Muscle of leg (tissue), 16 donors: ENCODE measurements at places on chromosomes 5 and 9. TPM values are rescaled to one million over a fixed set of nuclear protein-coding genes. Genes with fewer than 3 reads are reported as not detected.

- DNase-seq, result no peak
These were observed 5.0 kb downstream of the LAMC3 start for GRCh38 chr9:131013771-131014676.

DNA sequence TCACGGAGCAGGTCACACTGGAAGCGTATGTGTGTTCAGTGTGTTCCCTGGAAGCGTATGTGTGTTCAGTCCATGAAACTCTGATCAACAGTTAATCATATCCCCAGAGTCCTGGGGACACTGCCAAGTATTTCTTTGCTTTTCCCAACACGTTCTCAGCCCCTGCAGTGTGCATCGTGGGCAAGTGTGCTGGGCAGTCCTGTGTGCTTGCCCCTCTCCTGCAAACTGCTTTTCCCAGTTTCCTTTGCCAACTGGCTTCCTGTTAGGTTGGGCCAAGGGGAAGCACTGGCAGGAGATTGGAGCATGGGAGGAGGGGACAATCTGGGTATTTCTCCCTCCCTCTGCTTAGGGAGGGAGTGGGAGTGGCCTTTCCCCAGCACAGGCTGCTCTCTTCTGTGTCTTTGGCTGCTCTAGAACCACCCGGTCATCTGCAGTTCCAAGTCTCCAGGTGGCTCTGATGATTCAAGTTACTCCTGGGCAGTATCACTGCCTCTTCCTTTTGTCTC, 36.8 kb upstream of the NEK6 start:
- DNase-seq, result peak; percentile 65

Gene ADAMTS16
- total RNA-seq, result 4.3 TPM

Gene OR1L1
- not detected for total RNA-seq

Gene IFNE
- total RNA-seq, result not detected

Gene MYOT
- 125 TPM for total RNA-seq

Gene GGTA1
- 9.9 TPM for total RNA-seq

Gene SLC6A18
- not detected for total RNA-seq

GRCh38 chr5:73901043-73901442, 275.0 kb downstream of the ARHGEF28 start:
- peak; percentile 70 for DNase-seq

- no peak for DNase-seq
These were observed 107.8 kb upstream of the ATP10B start for GRCh38 chr5:160959804-160960203.

GRCh38 chr9:111527347-111527746, 2.4 kb downstream of the ZNF483 start:
- no peak for DNase-seq

DNA sequence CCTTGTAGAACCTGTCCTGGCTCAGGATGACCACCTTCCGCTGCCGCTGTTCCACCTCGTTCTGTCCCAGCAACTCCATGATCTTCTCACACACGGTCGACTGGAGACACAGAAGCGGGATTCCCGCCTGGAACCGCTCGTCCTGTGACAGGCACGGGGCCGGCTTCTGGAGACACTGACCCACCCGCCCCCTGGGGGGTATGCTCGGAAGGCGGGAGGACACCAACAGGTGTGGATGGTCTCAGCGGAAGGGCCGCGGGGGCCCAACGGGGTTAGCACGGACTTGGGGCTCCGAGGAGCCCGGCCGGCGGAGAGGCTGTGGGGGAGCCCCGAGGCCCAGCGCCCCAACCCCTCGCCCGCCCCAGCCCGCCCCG, 530 bp downstream of the UCK1 start:
- DNase-seq, result peak; percentile 40

Gene OBP2A
- total RNA-seq, result not detected

GRCh38 chr5:36277521-36278176, 24.1 kb downstream of the RANBP3L start:
- no peak for DNase-seq

DNA sequence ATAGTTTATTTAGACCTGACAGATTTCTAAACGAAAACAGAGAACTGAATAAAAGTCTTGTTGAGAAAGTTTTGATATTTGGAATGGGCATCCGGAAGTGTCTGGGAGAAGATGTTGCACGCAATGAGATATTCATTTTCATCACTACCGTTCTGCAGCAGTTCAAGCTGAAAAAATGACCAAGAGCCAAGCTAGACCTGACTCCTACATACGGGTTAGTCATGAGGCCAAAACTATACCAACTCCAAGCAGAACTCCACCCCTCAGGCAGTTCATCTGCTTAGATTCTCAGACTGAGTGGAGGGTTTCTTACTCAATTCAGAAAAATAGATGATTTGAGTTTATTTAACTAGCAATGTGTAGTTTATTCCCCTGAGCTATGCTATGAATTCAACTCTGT, 95.4 kb upstream of the ANXA1 start:
- DNase-seq, result no peak

Gene PCDHGC5
- total RNA-seq, result 0.75 TPM

GRCh38 chr5:163445345-163445744, 8.0 kb downstream of the CCNG1 start:
- DNase-seq, result no peak

DNA sequence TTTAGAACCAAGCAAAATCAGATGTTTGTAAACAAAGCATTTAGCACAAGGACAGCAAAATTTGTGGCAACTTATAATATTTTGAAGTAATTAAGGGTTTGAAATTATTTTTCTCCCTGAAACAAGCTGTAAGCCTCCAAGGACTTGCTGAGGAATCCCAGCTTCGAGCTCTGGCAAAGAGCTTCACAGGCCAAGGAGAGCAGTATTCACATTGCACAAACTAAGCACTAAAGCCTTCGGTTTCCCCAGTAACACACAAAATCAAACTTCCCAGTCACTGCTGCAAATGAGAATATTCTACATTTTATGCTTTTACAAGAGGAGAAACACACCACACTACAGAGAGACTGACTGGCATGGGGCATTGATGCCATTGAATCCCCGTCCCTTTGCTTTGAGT, 101.9 kb downstream of the WDR41 start:
- peak; percentile 32 for DNase-seq

- no peak for DNase-seq
These were observed 8.8 kb downstream of the PRRX2 start for GRCh38 chr9:129674229-129674628.

DNA sequence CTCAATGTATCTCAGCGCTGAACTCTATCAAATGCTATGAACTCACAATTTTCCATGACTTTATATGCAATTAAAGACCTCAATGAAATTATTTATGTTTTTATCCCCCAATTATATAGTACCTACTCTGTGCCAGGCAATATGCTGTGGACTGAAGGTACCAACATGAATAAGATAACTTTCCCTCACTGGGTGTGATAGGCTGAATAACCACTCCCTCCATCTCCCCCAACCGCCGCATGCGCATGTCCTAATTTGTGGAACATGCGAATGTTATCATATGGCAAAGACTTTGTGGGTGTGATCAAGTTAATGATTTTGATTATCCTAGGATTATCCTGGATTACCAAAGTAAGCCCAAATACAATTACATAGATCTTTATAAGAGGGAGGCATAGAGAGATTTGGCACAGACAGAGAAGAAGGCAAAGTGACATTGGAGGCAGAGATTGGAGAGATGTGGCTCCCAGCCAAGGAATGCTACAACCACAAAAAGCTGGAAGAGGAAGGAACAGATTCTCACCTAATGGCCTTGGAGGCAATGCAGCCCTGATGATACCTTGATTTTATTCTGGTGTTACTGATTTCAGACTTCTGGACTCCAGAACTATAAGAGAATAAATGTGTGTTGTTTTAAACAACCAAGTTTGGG, 149.1 kb upstream of the VCAN start:
- DNase-seq, result no peak

DNA sequence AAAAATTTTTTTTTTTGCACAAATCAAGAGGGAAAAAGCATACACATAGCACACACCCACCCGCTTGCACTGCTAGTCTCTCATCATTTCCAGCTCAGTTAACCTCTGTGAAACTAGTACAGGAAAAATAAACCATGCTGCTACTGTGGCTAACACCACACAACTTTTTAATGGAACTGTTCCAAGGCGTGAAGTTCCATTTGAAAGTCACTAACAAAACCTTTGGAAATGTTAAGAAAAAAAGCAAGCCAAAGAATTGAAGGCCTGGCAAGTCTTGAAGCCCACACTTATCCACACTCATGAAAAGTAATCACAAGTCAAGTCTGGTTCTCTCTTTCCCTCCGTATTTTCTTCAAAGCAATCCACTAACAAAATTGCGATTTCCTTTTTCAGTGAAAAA, 116.3 kb downstream of the FANCC start:
- peak; percentile 33 for DNase-seq

DNA sequence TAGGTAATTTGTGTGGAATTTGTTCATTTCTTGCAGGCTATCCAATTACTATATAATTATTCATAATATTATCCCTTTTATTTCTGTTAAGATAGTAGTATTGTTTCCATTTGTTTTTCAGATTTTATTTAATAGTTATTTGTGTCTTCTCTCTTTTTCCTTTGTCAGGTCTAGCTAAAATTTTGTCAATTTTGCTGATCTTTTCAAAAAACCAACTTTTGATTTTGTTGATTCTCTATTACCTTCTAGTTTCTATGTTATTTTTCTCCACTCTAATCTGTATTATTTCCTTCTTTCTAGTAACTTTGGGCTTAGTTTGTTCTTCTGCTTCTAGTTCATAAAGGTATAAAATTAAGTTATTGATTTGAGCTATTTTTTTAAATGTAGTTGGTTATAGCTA, 76.3 kb downstream of the OSTF1 start:
- DNase-seq, result no peak

Gene HSD17B3
- 0.53 TPM for total RNA-seq

Gene RANBP3L
- total RNA-seq, result 0.40 TPM

Gene MEF2C
- total RNA-seq, result 805 TPM

Gene RBM18
- total RNA-seq, result 14.4 TPM

DNA sequence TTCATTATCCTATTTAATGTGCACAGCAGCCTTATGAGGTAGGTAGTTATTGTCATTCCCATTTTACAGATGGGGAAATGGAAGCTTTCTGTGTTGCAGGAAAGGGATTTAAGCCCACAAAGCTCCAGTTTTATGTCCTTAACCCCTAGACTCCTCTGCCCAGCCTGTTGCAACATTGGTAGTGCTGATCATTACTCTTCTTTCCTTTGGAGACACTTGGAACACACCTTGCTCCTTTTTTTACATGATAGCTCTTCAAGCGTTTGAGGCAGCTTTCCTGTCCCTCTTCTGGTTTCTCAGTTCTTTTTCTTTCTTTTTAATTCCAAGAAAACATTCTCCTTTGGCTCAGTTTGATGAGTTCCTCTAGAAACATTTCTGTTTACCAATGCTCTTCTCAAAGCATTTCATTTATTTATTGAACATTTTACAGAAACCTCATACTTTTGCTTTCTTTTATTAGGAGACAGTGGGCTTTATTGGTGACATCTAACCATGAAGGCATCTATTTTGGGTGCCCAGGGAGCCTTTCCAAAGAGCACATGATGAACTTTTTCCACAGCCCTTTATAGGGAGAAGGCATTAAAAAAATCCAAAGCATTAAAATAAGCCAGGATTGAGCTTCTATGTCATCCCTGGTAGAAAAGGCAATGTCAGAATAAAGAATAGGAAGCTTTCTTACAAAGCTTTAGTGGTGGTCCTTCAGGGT, 218.0 kb downstream of the TMEM38B start:
- DNase-seq, result no peak

Gene CDC20B
- not detected for total RNA-seq

- DNase-seq, result no peak
These were observed 395 bp downstream of the DRD1 start for GRCh38 chr5:175443514-175444059.

DNA sequence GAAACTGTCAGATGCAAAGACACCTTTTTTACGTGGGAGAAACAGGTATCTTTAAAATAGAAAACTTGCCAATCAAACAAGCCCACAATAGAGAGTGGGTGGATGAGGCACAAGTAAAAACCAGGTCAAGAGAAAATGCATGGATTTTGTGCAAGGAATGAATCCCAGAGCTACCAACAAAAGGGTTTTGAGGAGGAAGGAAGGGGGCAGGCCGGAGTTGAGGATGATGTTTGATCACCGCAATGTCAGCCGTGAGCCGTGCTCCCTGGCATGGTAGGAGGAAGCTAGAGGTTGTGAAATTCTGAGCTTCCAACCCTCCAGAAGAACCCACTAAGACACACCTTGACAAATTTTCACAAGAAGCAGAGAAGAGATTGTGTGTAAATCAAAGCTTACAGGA, 53.2 kb downstream of the HRH2 start:
- DNase-seq, result no peak

DNA sequence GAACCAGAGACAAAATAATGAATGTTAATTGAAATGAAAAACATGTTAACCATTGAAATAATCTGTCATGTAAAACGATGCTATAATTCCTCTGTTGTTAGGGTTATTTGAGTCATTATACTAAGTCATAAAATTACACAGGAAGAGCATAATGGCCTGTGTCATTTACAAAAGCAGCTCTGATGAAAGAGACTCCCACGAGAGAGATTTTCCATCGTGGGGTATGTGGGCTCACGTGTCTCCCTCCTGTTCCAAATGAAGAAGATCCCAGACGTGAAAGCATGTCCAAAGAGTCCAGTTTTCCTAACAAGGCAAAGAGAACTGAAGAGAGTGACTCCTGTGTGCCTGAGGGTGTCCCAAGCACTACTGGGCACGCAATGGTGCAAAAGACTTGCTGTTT, 379.8 kb downstream of the SPOCK1 start:
- DNase-seq, result no peak

- DNase-seq, result no peak
These were observed 20.0 kb upstream of the GCNT1 start for GRCh38 chr9:76438841-76439588.
